ENCODE measurements at places on chromosomes 16 and 17.

- no peak for DNase-seq
Measured at GRCh38 chr17:36578671-36579070, 13.0 kb upstream of the DHRS11 start.

DNA sequence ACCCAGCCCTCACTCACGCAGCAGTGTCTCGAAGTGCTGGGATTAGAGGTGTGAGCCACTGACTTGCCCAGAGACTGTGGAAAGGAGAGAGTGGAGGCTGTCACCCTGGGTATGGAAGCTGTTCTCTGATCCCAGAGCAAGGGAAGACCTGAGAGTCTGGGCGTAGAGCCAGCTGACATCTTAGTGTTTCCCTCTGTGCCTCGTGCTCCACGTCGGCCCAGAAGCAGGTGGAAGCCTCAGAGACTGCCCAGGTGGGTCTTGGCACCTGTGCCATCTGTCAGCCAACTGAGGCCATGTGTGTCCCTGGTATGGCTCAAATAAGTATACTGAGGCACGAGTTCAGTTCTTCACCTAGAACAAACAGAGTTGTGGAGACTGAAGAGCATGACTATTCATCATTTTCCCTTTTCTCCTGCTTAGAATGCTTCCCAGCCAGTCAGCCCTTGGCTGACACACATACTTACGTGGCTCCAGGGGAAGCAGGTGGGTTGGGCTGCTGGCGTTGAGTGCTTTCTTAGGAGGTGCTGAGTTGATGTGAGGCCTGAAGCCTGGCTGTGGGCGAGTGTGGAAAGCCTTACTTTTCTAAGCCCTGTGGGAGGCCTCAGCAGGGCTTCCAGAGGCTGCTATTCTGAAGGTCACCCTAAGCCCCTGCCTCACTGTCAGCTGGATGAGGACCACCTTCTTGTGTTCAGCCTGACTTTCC, 8.1 kb downstream of the CTRL start:
- DNase-seq: no peak

DNA sequence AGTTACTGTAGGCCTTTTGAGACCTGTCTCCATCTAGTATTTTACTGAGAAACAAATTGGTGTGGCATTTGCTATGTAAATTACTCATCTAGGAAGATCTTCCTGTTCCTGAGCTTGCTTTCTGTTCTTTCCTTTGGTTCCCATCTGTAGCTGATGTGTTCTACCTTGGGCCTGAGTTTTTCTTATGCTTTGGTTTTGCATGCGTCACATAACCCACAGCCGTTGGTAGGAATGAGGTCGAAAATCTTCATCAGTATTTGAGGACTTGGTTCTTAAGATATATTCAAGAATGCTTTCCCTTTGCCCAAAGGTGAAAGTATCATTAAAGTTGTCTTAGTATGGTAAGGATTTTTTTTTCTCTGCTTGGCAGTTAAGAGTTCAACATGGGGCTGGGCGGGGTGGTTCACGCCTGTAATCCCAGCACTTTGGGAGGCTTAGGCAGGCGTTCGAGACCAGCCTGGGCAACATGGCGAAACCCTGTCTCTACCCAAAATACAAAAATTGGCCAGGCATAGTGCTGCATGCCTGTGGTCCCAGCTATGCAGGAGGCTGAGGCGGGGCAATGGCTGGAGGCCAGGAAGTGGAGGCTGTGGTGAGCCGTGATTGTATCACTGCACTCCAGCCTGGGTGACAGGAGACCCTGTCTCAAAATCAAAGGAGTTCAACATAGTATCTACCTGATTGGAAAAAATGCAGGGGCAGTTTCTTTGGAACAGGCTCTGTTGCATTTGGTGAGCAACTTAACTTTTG, 28.8 kb downstream of the IST1 start:
- DNase-seq: no peak

DNA sequence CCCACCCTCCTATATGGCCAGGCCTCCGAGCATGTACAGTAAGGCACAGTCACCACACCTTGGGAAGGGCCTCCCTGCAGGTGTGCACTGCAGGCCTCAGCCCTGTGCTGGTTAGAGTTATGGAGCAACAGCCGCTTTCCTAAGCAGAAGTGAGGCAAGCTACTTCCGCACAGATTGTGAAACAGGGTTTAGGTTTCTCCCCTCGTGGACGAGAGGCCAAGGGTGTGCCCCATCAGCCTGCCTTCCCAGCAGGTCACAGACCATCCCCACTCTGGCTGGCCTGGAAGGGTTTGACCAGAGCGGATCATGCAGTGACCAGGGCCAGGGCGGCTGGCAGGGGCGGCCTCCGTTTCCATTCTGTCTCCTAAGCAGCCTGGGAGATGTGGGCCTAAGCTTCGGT, 4.7 kb downstream of the MSRB1 start:
- DNase-seq: no peak

GRCh38 chr17:80802626-80803450, 188.8 kb upstream of the CHMP6 start:
- DNase-seq: no peak
